ENCODE measurements at places on chromosomes 1 and 21.

DNA sequence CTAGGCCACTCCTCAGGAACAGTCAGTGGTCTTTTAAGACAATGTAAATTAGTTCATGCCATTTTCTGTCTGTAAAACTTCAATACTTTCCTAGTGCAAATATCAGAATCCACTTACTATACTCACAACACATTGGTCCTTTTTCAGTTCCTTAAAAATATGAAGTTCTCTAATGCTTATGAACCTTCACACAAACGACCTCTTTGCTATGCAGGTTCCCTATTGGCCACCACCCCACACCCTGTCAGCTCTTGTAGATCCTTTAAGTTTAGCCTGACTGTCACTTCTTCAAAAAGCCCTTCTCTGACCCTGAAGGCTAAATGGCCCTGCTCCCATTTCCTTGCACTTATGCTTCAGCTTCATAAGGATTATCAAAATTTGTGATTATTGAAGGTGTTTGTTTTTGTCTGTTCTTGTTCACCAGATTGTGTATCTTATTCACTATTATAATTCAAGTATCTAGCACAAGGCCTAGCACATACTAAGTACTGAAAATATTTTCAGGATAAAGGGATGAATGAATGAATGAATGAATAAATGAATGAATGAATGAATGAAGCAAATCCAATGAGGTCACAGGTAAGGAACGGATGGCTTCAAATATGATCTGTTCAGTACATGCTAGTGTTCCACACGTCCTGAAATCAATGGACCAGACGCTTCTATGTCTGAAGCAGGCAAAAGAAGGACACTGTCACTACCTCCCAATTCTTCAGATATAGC, 373.9 kb downstream of the VAV3 start:
- DNase-seq = no peak

- no peak for DNase-seq
Measured at GRCh38 chr1:180002437-180002836, 47.8 kb downstream of the CEP350 start.

DNA sequence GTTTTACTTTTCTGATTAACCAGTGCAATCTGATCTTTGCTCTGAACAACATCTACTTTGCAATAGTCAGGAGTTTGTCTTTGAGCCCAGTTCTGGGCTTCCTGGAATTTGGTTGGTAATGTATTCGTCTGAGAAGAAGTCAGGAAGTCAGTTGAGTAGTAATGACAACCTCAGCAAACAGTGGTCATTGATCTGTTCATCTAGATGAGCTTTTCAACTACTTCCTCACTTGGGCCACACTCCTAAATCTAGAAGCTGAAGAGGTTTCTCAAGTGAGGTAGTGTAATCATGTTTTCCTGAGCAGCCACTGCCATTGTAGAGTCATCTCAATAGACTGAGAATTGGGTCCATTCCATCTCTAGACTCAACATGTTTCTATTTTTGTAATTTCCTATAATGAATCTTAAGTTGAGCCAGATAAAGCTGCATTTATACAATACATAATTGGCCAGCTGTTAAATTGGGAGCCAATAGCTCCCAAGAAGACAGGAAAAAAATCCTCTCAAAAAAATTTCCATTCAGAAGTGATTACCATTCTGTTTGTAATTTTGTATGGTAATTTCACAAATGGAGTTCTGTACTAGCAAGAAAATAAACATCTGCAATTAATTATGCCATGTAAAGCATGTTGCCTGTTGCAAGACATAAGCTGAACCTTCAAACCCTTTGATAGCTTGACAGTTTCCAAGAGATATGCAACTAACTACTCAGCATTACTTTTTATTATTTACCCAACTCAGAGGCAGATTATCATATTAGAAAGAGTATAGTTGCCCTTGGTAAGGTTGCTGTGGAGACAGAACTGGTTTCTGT, 49.6 kb downstream of the WDR64 start:
- no peak for DNase-seq

GRCh38 chr1:113072141-113072756, 749 bp upstream of the LRIG2 start:
- DNase-seq = peak; percentile 5

- DNase-seq = no peak
Measured at GRCh38 chr1:178540646-178541045, 27.7 kb downstream of the TEX35 start.

DNA sequence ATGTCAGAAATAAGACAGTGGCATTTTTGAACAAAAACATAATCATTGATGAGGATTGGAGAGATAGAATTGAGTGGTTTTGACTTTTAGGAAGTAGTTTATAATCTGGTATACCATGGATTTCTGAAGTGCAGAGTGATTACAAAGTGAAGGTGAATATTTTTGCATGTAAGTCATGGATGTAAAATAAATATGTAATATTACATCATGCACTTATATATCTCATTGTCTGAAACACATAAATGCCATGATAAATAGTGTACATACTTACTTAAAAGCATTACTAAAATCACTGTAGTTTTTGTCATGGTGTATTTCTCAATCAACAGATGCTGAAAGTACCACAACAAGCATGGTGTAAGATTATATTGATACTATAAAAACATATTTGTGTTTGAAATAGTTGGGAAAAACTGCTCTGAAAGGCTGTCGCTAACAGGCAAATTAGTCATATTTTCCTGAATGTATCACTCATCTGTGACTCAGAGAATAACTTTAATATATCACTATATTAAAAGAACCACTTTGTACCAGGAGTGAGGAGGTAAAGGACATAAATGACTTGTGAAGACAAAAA, 24.8 kb upstream of the RGS18 start:
- no peak for DNase-seq

DNA sequence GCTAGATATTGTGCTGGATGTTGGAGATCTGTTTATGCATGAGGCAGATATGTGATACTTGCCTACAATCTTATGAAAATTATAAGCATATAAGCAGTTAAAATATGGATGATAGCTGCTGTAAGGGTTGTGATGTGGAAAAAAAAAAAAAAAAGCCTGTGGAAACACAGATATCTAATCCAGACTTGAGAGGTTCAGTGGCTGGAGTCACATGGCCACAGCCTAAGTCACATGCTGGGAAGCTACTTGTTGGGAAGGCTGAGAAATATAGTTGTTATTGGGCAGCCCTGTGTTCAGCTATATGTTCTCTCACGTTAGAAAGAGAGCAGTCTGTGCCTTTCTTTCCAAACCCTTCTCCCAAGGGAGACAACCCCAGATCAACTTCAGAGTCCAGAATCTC, 15.1 kb downstream of the RAVER2 start:
- no peak for DNase-seq
